ENCODE measurements at places on chromosomes 6 and 20.

DNA sequence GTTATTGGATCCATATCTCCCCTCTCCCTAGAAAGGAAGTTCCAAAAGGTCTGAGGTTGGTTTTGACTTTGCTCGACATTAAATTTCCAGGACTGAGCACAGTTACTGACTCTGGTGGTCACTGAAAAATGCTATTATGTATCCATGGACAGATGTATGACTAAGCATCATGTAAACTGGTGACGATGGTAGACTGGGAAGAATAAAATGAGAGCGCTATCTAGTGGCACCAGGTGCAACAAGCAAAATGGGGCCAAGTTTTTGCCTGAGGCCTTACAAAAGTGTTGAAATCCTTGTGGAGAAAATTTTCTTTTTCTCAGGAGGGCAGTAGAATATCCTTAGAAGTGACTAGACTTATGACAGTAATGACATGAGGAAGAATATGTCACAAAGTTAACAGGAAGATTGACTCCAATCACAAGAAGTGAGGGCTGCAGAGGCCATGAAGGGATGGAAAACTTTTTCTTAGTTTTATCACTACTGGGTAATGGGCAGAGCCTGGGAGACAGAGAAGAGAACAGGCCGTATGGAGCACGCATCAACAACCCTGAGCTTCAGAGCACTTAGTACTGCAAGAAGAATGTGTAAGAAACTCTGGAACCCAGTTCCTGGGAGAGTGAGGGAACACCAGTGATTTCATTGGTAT lies 88.9 kb upstream of the ELOVL5 start:
- DNase-seq = peak; percentile 62

GRCh38 chr6:167442796-167443680 lies 118.2 kb downstream of the TTLL2 start:
- no peak for DNase-seq

DNA sequence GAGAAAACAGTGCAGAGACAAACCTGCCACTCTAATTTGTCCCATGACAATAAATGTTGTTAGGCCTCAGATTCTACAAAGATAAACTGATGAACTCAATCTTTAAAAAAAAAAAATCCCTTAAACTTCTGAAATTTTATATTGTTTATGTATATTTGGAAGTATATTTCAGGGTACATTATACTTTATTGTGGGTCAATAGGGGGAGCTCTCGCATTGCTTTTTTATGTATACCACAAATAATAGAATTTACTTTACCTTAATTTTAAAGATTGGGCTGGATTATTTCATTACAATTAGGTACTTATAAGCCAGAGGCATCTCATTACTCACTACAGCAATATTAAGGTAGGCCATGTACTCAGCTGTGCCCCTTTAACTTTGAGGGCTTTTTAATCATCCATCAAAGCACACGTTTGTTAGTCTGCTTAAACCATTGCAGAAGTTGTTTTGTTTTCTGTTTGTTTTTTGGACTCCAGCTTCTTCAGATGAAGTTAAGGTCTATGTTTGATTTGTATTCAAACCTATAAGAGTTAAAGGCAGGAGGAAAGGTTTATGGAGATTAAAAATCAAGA lies 56.3 kb upstream of the EYA4 start:
- no peak for DNase-seq

DNA sequence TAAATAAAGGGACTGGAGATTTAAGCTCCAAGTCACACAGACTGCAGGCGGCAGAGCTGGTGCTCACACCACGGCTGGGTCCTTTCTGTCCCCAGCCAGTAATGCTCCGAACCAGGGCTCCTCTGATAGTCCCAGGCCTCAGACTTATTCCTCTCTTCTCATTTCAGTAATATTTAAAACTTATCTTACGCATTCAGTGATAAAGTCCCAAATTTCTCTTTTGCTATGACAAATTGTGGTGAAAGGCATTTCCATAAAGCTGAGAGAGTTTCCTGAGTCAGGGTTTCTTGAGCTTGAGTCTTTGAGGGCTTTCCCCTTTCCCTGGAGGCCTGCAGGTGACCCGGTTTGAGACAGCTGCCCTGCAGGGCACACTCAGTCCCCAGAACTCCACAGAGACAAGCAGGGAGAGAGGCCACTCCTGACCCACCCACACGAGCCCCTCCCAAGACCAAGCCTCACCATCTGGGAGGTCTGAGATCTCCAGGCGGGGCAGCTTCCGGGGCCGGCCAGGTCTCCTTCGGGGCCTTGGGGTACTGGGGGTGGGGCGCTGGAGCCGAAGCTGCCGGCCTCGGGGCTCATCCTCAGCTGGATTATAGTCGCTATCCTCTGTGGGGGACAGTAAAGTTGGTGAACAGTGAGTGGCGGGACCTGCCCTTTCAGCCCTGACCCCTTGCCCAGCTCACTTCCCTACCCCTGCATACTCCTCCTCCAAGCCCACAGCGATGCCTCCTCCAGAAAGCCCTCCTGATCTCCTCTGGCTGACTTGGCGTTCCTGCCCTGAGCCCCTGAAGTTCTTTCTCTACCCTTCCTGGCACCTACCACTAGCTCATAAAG lies 6.6 kb downstream of the ZNF335 start:
- DNase-seq = no peak

DNA sequence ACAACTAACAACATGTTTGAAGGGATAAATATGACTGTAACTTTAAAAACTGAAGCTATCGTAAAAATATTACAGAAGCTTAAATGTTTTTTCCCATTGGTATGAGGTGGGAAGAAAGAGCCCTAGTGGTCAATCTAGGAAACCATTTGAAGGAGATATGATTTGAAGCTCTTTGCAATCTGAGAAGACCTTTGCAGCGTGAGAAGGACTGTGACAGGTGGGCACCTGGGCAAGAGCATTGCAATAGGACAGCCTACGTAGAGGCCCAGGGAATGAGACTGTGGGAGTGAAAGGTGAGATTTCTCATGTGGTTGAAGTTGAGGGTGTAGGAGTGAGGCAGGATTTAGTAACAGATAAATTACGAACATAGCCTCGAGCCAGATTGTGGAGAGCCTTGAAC lies 108.0 kb upstream of the PDE7B start:
- no peak for DNase-seq

- DNase-seq = no peak
Observed at GRCh38 chr6:67933278-67933677, 701.8 kb upstream of the ADGRB3 start.

- DNase-seq = no peak
Observed at GRCh38 chr20:25065072-25065624, 7.2 kb upstream of the ACSS1 start.

DNA sequence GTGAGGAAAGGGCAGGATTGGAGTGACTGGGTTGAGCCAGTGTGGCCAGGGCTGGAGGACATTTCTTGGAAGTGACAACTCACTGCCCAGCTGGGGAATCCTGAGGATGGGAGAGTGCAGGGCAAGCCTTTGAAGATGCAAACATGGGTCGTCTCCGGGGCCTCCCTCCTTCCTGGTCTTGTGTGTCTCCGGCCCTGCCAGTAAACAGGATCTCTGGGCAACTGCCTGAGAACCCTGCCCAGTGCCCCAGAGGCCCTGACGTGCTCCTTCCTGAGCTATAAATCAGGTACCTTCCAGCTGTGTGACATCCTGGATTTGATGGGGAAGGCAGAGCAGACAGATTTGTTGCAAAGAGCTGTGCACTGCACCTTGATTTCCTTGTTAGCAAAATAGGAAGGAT lies 12.9 kb upstream of the TCF15 start:
- no peak for DNase-seq
